Hematopoietic multipotent progenitor cell treated with erythropoietin and hydrocortisone succinate and interleukin-3 and kit ligand, for 4 days (in vitro differentiated cells): ENCODE measurements at places on chromosomes 2 and 18.

GRCh38 chr2:50346629-50347357 lies 685.1 kb downstream of the NRXN1 start:
- no peak for DNase-seq

DNA sequence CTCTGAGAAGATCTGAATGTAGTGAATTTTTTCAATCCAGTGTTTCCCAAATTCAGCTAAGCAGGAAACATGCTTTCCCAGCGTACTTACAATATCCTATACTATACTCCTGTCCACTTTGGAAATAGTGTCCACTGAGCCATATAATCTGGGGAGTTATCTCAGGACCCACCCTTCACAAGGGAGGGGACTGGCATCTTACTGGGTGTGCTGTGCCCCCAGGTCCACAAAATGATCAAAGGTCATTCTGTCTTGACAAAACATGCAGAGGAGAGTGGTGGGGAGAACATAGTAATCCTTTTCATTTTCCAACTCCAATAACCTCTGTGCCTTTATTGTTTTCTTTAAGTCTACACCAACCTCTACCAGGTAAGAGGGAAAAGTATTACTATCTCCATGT lies 79.8 kb upstream of the DAPL1 start:
- DNase-seq, result no peak

GRCh38 chr2:132965460-132965859 lies 295.5 kb upstream of the LYPD1 start:
- DNase-seq, result no peak

DNA sequence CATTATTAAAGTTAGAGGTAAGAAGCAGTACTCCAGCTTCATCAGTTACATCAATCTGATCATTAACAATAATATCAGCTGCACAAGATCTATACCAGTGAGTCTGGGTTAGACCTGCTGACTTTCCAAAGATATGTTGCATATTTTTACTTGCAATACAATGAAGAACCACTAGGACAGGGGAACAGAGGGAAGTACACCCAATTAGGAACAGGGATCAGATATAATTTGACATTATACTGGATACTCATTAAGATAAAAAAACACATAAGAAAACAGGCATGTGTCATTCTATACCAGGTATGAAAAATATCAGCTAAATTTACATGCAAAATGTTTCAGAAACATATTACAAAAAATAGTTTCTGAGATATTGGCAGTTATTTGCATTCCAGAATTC lies 995.1 kb upstream of the DDX18 start:
- DNase-seq, result no peak

DNA sequence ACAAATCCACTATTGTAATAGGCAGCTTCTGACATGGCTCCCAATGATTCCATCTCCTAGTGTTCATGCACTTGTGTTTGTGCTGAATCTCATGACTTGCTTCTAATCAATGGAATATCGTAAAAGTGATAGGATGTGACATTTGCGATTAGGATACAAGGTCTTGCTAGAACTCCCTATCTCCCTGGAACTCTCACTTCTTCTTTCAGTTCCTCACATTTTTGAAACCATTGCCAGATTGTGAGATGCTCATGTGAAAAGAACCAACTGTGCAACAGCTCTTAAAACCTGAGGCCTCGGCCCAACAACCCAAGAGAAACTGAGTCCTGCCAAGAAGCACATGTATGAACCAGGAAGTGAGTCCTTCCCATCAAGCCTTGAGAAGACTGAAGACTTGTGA lies 226.9 kb upstream of the DTNA start:
- DNase-seq, result no peak

GRCh38 chr2:218229239-218229638 lies 12.2 kb downstream of the ARPC2 start:
- peak; percentile 84 for DNase-seq

DNA sequence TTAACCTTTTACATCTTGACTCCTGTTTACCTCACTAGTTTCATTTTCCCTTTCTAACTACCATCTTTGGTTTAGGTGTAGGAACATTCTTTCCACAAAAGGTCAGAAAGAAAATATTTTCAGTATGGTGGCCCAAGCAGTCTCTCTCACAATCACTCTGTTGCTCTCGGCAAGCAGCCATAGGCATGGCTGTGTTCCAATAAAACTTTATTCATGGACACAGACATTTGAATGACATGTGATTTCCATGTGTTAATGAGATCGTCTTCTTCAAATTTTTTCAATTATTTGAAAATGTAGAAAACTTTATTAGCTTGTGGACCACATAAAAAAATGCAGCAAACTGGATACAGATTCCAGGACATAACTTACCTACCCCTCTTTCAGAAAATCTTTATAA lies 109.7 kb upstream of the CNTNAP5 start:
- DNase-seq, result peak; percentile 36

DNA sequence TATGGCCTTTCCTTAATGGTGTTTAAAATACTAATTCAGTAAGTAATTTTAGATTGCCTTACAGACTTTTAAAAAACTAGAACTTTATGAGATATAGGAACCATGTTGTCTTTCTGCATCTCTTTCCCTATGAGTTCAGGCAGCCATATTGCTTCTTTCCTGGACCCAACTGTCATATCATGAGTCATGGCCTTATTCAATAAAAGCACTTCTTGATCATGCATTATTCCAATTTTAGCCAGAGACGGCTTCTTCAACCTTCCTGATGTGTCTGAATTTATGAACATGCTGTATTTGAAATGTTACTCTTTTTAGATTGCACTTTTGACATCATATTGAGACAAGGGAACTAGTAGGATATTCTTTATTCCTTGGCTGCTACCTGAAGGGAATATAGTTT lies 65.4 kb upstream of the MAP3K20 start:
- no peak for DNase-seq

DNA sequence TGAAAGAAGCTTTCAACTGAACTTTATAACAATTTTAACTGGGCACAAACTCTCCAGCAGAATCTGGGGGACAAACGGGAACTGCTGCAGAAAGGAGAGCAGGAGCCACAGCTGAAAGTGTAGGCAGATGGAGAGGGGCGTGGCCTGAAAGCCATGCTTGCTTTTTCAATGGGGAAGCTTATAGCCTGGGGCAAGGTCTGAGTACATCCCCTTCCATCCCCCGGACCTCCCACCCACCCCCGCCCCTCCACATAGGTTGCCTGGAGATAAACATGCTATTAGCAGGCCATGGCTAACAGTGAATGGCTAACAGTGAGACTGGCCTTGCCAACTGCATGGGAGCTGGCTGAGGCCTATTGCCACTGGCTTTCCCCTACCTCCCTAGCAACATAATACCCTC lies 317.9 kb upstream of the TANK start:
- DNase-seq, result no peak

DNA sequence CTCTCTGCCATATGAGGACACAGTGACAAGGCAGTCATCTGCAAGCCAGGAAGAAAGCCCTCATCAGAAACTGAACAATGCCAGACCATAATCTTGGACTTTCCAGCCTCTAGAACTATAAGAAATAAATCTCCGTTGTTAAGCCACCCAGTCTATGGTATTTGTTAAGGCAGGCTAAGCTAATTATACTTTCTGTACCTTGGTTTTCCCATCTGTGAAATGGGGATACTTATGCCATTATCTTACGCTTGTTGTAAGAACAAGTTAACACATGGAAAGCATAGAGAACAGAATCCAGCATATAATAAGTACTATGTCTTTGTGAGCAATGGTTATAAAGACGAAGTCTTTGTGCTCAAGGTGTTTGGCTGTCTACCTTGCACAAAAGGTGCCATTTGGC lies 8.3 kb upstream of the ADD2 start:
- DNase-seq, result no peak

DNA sequence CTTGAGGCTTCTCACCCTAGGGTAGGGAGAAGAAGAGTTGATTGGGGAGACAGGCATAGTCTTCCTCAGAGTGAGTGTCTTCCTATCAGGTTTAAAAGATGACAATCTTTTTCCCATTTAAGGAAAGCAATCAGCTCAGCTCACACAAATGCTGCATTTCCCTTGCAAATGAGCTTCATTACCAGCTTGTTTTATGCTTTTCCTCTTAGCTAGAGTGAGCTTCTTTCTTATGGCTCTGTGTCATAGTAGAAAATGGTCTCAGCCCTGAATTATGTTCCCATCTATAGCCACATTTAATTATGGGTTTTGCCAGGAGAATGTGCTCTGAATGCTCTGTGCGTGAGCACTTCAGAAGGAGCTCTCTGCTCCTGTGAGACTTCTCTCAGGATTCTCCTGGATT lies 112.8 kb upstream of the NCK2 start:
- no peak for DNase-seq
